ENCODE measurements at places on chromosomes 3 and 15.

DNA sequence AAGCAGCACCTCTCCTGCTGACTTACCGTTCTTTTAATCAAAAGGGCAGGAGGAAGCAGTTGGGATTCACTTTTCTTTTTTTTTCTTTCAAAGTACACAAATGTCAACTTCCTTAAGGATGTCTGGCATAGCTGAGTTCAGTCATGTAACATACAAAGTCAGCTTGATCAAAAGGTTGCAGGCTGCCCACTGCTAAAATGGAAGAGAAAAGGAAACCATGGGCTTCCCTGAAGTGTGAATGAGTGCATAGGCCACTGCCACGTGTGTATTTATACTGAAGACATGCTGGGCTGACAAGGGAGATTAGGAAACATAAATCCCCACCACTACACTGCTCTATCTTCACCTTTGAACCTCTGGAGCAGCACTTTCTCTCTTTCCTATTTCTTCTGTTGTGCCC lies 312.5 kb downstream of the TIGIT start:
- DNase-seq, result no peak

DNA sequence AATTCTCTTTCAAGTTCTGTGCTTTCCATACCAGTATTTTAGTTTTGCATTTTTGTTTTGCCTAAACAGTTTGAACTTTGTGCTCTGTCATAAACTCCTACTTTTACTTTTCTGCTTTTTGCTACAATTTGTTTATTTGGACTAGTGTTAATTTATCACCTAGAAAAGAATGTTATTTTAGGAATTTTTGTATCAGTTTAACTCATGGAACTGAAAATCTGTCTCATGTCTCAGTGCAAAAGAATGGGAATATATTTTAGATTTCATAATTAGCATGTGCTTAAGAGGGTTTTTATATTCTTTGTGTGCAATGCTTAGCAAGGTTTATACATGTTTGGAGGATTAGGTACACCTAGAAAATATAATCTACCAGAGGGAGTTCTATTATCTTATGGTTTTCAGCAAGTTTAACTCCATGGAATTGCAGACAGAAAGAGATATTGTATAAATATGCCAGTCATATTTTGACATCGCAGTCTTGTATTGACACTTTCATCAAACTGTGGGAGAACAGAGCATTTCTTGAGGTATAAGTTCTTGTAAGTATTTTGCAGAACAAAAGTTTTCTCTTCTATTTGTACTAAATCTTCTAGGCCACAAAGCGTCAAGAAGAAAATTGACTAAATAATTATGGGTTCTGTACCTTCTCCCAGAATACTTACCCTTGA lies 409.9 kb downstream of the RBMS3 start:
- DNase-seq, result no peak

GRCh38 chr15:57947282-57947681 lies 118.2 kb downstream of the ALDH1A2 start:
- no peak for DNase-seq

GRCh38 chr15:34335176-34336032 lies 2.2 kb downstream of the SLC12A6 start:
- DNase-seq, result no peak

- no peak for DNase-seq
Measured at GRCh38 chr3:160860346-160860745, 104.3 kb downstream of the PPM1L start.

GRCh38 chr3:72990701-72991395 lies 5.8 kb upstream of the PPP4R2 start:
- DNase-seq, result no peak

DNA sequence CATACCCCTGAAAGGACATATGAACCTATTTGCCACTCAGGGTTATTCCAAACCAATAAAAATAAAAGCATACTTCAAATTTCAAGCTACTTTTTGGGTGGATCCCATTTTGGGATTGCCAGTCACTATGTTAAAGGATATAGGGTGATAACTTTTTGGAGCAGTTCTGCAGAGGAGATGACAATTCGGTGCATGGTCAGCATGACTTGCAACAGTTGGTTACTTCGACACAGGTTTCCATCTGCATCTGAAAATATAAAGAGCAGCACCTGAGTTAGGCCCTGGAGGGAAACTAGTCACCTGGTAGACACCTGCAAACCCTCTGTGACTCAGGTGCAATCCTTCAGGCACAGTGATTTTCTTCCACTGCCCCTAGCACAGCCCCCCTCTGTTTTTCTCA lies 38.5 kb downstream of the RASGRP1 start:
- no peak for DNase-seq

- DNase-seq, result peak; percentile 57
Measured at GRCh38 chr15:60299452-60300047, 98.2 kb downstream of the ANXA2 start.

DNA sequence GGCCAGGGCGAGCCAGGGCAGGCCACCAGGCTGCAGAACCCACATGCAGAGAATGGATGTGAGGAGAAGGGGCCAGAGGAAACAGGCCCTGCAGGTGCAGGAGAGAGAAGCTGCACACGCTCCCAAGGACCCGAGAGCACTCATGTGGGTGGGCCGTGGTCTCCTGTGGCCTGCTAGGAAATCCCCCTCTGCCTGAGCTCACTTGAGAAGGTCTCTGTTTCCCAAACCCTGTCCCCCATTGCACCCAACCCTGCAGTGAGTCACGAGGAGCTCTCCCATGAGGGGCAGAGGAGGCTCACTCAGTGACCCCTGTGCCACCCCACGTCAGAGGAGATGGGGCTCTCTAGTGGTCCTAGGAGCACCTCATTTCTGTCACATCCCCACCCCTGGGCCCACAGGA lies 111.1 kb downstream of the KLF13 start:
- DNase-seq, result no peak

DNA sequence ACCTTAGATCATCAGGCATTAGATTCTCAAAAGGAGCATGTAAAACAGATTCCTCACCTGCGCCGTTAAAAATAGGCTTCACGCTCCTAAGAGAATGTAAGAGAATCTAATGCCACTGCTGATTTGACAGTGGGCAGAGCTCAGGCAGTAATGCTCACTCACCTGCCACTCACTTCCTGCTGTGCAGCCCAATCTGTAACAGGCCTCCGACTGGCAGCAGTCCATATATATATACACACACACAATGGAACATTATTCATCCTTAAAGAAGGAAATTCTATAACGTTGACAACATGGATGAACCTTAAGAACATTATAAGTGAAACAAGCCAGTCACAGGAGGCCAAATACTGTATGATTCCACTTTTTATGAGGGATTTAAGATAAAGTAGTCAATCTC lies 24.5 kb downstream of the ZNF148 start:
- no peak for DNase-seq

- no peak for DNase-seq
Measured at GRCh38 chr15:53401503-53401902, 358.0 kb downstream of the WDR72 start.

DNA sequence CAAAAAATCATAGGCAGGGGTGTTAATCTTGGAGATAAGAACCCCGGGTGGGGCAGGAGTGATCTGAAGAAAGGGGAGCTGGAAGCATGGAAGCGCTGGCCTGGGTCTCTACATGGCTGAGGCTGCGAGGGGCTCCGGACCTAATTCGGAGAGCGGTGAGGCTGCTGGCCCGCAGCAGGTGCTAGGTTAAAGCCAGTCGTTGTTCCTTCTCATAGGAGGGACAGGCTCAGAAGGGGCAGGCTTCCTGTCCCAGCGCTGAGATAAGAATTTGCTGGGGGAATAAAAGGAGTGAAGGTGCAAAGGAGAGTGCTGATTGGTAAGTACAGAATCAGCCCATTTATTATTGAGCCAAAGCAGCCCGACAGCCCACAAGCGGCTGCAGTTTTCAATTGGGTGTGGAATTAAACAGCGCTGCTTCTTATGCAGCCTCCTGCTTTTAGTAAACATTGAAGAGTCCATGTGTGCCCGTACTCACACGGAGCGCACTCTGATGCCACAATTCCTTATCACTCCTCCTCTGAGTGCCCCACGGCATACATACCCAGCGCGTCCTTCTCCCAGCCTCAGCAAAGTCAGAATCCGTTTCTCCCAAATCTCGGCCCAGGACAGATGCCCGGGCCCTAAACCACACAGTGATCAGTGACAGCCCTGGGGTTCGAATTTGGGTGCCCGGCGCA lies 17.1 kb downstream of the CHST13 start:
- DNase-seq, result no peak

GRCh38 chr3:172246107-172246844 lies 202.0 kb downstream of the GHSR start:
- DNase-seq, result no peak

DNA sequence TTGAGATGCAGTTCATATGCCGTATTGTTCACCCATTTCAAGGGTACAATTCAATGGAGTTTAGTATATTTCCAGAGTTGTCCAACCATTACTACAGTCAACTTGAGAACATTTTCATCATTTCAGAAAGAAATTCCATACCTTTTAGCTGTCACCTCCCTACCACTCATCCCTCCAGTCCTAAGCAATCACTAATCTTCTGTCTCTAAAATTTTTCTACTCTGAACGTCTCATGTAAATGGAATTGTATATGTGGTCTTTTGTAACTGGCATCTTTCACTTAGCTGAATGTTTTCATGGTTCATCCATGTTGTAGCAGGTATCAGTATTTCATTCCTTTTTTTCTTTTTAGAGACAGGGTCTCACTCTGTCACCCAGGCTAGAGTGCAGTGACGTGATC lies 51.1 kb downstream of the CMTM7 start:
- no peak for DNase-seq

- DNase-seq, result peak; percentile 93
Measured at GRCh38 chr3:128426128-128426921, 40.4 kb downstream of the DNAJB8 start.

DNA sequence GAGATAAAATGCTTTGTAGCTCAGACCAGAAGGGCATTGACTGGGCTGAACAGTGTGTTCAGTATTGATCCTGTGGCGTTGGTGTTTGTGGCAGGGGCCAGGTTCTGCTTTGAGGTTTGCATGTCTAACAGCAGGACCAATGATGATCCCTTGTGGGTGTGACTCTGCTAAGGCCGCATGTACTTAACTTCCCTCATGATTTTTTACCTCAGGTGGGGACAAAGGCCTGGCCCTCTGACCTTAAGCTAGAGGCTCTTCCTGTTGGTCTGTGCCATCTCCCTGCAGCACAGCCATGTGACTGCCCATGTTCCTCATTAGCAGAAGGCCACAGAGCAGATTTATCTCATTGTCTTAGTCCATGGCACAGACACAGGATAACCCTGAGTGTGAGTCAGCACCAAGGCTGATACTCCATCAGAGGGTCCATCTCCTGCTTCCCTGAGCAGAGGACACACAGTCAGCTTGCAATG lies 34.3 kb upstream of the BSN start:
- DNase-seq, result no peak

- DNase-seq, result no peak
Measured at GRCh38 chr3:126154391-126155279, 25.8 kb downstream of the ALDH1L1 start.

GRCh38 chr3:61796911-61797310 lies 235.5 kb downstream of the PTPRG start:
- no peak for DNase-seq

- no peak for DNase-seq
Measured at GRCh38 chr3:21100656-21101359, 650.2 kb downstream of the ZNF385D start.

GRCh38 chr3:41102053-41102556 lies 97.2 kb upstream of the CTNNB1 start:
- no peak for DNase-seq

DNA sequence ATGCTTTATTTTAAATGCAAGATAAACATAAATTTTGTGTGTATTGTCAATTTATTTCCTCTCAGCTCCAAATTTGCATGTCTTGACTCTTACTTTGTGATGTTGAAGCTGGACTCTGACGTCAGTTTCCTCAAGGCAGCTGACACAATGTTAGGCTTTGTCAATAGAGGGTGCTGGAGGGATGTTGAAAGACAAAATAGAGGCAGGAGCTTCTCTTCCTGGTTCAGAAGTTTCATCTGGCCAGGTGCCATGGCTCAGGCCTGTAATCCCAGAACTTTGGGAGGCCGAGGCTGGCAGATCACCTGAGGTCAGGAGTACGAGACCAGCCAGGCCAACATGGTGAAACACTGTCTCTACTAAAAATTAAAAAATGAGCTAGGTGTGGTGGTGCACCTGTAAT lies 408.6 kb downstream of the GBE1 start:
- peak; percentile 21 for DNase-seq

- no peak for DNase-seq
Measured at GRCh38 chr3:169954142-169954756, 12.4 kb upstream of the SEC62 start.

GRCh38 chr3:24867783-24868182 lies 373.1 kb upstream of the THRB start:
- DNase-seq, result no peak

GRCh38 chr3:78907367-78907766 lies 860.4 kb downstream of the ROBO1 start:
- no peak for DNase-seq

DNA sequence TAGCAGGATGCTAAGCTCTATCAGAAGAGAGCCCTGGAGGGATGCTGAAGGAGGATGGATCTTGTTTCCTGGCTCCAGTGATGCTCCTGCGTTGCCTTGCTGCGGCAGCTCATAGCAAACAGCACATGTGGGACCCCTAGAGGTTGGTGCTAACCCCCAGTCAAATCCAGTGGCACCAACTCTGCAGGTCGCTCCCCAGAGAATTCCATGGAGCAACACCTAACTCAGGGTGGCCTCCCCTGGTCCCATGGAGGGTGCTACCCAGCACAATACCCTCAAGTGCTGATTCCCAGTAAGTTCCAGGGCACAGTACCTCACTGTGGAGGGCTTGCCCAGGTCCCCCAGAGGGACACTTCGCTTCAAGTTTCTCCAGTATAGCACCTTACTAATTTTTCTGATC lies 231.2 kb downstream of the NEK10 start:
- no peak for DNase-seq

GRCh38 chr3:175329373-175329772 lies 470.2 kb downstream of the NAALADL2 start:
- no peak for DNase-seq

- no peak for DNase-seq
Measured at GRCh38 chr3:28291577-28291976, 50.2 kb downstream of the CMC1 start.

GRCh38 chr15:72227720-72228119 lies 3.3 kb downstream of the PKM start:
- DNase-seq, result no peak

DNA sequence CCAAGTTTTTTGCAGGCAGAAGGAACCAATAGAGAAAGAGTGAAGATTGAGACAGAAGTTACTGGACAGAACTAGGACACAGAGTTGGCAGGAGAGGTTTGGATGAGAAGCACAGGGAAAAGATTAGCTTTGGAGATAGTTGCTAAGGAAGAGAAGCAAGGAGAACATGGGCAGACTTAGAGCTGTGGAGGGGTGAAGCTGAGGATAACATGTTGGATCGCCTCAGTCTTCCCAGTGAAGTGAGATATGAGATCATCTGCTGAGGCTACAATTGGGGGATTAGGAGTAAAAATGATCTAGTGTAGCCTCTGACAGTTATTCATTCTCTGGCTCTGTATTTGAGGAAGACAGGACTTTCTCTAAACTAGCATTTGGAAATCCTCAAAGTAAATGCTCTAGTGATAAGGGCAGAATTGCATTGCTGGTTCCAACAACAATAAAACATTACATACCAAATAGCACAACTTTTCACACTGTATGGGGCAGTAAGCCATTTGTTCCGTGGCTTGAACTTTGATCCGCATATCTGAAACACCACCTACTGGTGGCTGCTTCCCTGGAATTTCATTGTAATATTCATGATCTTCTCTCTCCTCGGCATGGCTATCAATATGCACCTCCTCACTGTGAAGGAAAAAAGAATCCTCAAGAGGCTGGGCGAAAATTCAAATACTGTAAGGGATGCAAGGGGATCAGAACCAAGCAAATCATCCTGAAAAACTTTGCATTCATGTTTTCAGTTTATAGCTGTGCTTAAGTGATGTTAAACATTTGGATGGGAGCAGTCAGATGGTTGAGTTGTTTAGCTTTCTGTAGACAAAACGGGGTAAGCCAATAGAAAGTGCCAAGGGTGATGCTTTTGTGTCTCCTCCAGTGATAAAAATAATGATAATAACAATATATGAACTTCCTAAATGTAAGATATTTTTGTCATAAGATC lies 22.2 kb upstream of the EID1 start:
- DNase-seq, result peak; percentile 24
